ENCODE measurements at places on chromosomes 12 and 14.

GRCh38 chr14:22602862-22603261 lies 4.8 kb downstream of the ABHD4 start:
- no peak for DNase-seq

GRCh38 chr12:110165540-110166159 lies 41.5 kb downstream of the IFT81 start:
- DNase-seq, result no peak

- DNase-seq, result no peak
Observed at GRCh38 chr12:7716381-7716780, 5.1 kb downstream of the DPPA3 start.

GRCh38 chr12:52316290-52316689 lies 4.9 kb downstream of the KRT83 start:
- no peak for DNase-seq

- peak; percentile 31 for DNase-seq
Observed at GRCh38 chr12:112798048-112798760, 6.7 kb downstream of the RPH3A start.

- no peak for DNase-seq
Observed at GRCh38 chr12:11891754-11892386, 178.9 kb upstream of the BCL2L14 start.

- no peak for DNase-seq
Observed at GRCh38 chr12:132083614-132083940, 60.5 kb downstream of the DDX51 start.

GRCh38 chr14:48792376-48793024 lies 793.7 kb downstream of the RPS29 start:
- DNase-seq, result no peak

GRCh38 chr14:105877645-105878044 lies 351.3 kb downstream of the TMEM121 start:
- no peak for DNase-seq

DNA sequence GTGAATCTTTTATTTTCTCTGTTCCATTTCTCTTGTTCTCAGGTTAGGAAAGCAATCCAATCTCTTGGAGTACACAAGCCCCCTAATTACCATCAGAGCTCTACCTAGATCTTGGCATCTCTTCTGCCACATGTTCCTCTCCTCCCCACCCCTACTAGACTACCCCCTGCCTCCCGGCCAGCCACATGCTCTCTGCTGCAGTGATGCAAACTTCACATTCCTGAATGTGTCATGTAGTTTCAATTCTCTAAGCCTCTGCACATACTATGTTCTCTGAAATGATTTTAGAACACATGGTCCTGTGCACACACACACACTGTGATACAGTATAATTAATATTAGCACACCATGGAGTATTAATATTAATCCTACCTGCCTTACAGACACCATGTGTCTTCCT lies 104.6 kb downstream of the EFCAB11 start:
- DNase-seq, result no peak

GRCh38 chr12:102507301-102507700 lies 26.9 kb upstream of the IGF1 start:
- DNase-seq, result no peak

- no peak for DNase-seq
Observed at GRCh38 chr14:85881935-85882334, 352.0 kb downstream of the FLRT2 start.

- DNase-seq, result no peak
Observed at GRCh38 chr14:22412926-22413411, 176.1 kb downstream of the DAD1 start.

- DNase-seq, result no peak
Observed at GRCh38 chr14:88940671-88941070, 116.2 kb downstream of the TTC8 start.

DNA sequence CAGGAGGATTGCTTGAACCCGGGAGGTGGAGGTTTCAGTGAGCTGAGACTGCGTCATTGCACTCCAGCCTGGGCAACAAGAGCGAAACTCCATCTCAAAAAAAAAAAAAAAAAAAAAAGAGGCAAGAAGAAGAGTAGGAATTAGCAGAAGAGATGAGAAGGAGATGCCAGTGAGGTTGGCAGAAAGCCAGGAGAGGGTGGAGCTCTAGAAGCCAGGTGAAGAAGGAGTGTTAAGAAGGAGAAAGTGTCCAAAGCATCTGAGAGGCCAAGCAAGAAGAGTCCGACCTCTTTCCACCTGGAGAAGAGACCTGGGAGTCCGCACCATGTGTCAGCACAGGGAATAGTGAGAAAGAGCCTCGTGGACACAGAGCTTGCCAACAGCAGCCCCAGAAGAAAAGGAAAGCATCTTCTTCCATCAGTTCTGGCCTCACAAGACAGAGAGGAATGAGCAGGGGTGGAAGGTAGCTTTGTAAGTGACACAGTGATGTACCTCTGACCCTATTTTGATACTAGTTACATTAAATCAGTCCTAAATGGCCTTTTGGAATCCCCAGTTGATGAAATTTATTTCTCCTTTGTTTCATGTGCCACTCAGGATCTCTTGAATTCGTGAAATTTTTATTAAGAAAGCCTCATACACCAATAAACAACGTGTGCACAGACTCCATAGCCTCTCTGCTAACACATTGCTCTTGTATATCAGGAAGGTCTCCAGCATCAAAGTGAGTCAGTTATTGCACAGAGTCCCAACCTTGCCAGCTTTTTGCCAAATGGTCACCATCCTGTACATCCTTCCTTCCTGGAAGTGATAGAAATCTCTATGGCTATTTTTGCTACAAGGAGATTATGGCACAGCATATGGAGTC lies 70.6 kb downstream of the SAMD4A start:
- no peak for DNase-seq

GRCh38 chr12:8584004-8584403 lies 28.7 kb downstream of the AICDA start:
- no peak for DNase-seq

Measured in KG1 (cell line).